ENCODE measurements at places on chromosomes 4 and X.

DNA sequence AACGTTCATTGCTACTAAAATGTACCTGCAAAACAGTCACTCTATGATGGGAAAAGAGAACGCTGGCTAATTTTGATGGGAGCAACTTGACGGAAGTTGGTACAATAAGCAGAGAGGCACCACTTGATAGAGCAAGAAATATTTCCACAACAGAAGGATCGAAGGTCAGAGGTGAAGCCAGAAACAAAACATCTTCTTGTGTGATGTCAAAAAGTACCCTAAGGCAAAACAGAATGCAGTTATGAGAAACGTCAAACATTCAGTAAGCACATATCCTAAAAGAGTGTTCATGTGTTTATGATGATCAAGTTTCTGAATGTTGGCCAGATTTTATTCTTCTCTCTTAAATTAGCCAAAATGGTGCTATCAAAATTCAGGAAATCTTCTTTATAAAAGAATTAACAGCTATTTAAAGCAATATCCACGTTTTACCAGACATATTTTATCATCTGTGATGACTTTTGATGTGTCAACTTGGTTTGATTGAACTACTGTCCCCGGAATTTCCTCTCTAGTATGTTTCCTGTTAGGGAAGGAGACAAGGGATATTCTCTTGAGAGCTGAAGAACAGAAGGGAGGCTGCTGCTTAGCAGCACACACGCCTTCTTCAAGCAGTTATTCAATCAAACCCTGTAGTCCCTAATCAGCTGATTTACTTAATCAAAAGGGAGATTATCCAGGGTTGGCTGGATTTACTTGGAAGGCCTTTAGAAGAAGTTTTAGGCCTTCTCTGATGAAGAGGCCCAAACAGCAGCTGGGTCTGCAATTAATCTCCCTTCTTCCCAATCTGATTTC lies 15.7 kb downstream of the AASDH start:
- no peak for DNase-seq

- no peak for DNase-seq
Observed at GRCh38 chr4:115054836-115055235, 58.6 kb downstream of the NDST4 start.

DNA sequence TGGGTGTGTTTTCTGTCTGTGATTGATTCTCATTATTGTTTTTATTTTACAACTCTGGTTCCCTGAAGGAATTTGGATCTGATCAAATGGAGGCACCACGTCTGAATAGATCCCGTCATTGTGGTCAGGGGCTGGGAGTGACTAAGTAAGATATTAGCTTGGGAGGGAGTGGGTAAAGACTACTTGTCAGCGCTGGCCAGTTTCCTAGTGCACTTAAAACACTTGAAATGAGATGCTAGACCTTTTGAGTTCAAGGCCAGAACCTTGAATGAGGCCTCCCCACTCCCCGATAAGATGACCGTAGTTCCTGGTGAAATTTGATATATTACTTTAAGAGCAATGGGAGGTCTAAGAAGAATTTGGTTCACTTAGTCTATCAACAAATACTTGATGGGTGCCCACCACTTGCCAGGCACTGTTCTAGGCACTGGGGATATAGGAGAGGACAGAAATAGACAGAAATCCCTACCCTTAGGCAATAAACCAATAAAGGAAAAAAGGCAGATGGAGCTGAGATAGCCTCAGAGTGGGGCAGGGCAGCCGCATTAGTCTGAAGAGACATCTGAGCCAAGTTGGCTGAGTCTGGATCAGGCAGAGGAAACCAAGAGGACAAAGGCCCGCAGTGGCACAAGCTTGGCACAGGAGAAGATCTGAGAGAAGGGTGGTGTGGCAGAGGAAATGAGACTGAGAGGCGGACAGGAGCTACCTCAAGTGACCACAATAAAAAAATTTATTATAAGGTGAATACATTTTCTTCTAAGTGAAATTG lies 11.8 kb downstream of the FAM184B start:
- DNase-seq, result no peak

- no peak for DNase-seq
Observed at GRCh38 chr4:102308032-102308799, 37.1 kb downstream of the SLC39A8 start.

DNA sequence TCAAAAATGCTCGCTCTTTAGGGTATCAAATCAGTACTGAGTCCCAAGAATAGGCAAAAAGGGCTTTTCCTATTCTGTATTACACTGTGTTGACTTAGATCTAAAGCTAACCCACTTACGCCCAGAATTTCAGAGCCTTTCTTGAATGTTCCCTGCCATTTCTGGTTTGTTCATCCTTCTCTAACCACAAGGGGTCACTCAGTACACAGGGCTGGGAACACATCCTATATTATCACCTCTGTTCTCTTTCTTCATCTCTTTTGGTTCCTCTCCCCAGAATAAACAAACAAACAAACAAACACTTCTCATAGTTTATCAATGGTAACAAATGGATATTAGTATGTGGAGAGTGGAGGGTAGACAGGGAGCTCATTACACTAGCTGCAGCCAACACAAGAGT lies 25.5 kb upstream of the MORC4 start:
- no peak for DNase-seq

DNA sequence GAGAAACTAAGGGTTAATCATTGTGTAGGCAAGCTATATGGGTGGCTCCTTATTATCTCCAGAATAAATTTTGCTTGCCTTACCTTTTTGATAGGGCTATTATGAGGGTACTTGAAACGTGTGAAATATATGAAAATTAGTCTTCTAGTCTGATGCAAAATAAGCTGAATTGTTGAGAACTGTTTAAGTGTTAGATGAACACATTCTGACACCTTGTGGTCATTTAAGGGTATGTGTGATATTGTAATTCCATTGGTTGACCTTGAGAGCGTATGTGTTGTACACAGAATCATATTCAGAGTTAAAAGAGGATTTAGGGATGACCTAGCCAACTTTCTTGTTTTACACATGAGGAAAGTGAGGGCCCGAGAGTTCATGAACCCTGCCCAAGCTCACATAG lies 44.6 kb upstream of the LINC00632 start:
- no peak for DNase-seq

GRCh38 chr4:10267066-10267465 lies 150.5 kb upstream of the WDR1 start:
- no peak for DNase-seq
